T-helper 17 cell (primary cell): ENCODE measurements at places on chromosomes 16 and 17. TPM values are rescaled to one million over a fixed set of nuclear protein-coding genes. Genes with fewer than 3 reads are reported as not detected.

- no peak overlapping the region for H3K4me3 ChIP-seq
- DNase-seq = no peak
- no peaks in the 10 kb centered on the region for H3K36me3 ChIP-seq
- H3K27me3 ChIP-seq = no peaks in the 10 kb centered on the region
- H3K27ac ChIP-seq = no peak overlapping the region
- peaks cover 18% of the 10 kb centered on the region for H3K4me1 ChIP-seq
Measured at GRCh38 chr16:81511371-81511770, 66.8 kb downstream of the CMIP start.

GRCh38 chr17:43574348-43574747 is 28.2 kb upstream of the ETV4 start:
- H3K4me3 ChIP-seq = no peak overlapping the region
- no peak for DNase-seq
- H3K27ac ChIP-seq = no peak overlapping the region
- no peaks in the 10 kb centered on the region for H3K36me3 ChIP-seq

DNA sequence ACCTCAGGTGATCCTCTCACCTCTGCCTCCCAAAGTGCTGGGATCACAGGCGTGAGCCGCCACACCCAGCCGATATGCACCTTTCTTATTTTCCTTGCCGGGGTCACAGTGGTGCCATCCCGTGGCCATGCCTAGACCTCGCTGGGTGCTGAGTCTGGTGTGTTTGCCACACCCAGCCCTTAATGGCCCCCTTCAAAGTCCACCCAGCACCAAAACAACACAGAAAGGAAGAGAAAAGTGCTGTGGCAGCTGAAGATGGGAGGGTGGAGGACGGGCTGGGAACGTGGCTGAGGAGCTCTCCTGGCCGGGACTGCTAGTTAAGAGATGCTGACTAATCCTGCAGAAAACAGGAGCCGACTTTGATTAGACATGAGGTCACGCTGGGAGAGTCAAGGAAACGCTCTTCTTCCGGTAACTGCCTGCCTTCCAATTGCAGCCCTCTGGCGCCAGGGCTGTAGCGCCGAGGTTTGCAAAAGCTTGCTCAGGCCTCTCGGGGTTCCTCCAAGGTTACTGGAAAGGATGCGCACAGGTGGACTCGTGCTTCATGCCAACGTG is 10.9 kb downstream of the SLC43A2 start:
- no peaks in the 10 kb centered on the region for H3K27me3 ChIP-seq
- no peak overlapping the region for H3K4me3 ChIP-seq
- H3K4me1 ChIP-seq = peaks cover 3% of the 10 kb centered on the region
- H3K27ac ChIP-seq = no peak overlapping the region
- no peaks in the 10 kb centered on the region for H3K36me3 ChIP-seq
- no peak for DNase-seq

DNA sequence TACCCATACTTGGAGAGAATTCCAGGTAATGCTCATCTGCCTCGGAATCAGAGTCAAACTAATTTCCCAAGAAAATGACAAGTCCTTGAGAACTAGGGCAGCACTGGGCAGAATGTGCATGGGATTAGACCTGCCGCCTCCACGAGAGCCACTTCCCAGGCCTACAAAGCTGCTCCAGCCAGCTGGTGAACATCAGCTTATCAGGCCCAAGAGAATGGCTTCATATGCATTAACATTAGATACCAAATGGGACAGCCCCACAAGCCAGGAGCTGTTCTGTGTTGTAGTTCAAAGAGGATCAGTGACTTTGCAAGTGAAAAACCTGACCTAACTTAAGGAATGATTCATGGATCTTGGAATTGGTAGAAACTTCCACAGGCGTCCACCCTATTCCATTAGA is 203.3 kb downstream of the CYLD start:
- H3K36me3 ChIP-seq = no peaks in the 10 kb centered on the region
- no peak for DNase-seq
- H3K4me1 ChIP-seq = no peaks in the 10 kb centered on the region
- peaks cover 14% of the 10 kb centered on the region for H3K27me3 ChIP-seq

DNA sequence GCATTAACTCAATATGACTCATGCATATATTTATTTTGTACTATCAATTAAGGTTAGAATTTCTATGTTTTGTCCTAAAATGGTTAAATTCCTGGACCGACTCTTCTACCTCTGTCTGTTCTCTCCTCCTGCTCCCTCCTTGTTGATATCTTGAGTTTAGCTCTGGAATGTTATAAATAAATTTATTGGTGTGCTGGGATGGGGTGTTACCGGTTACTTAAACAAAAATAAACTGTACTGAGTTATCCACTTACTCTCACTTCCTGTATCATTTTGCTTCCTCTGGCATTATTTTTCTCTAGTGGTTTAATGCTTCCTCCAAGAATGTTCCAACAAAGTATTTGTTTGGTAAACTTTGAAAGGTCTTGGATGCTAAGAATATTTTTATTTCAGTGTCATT is 120.1 kb downstream of the ABCA8 start:
- no peak overlapping the region for H3K27ac ChIP-seq
- no peak for DNase-seq
- H3K4me1 ChIP-seq = no peaks in the 10 kb centered on the region
- H3K4me3 ChIP-seq = no peak overlapping the region

GRCh38 chr16:54344646-54345630 is 58.4 kb upstream of the IRX3 start:
- no peak overlapping the region for H3K27ac ChIP-seq
- no peak for DNase-seq
- peaks cover 41% of the 10 kb centered on the region for H3K27me3 ChIP-seq
- no peaks in the 10 kb centered on the region for H3K36me3 ChIP-seq
- H3K4me3 ChIP-seq = no peak overlapping the region

DNA sequence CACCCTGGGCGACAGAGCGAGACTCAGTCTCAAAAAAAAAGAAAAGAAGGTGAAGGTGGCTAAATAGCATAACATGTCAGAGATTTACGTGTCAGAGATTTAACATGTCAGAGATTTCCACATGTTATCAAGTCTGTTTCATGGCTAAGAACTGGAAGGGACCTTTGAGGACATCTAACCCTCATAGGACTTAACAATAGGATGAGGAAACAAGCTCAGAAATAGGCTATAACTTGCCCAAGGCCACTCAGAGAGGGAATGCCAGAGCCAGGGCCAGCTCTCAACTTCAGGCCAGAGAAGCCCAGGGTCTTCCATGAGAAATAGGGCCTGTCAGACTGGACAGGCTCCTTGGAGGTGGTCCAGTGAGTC is 26.8 kb upstream of the ZNF629 start:
- no peaks in the 10 kb centered on the region for H3K36me3 ChIP-seq
- DNase-seq = no peak
- peak overlapping the region; percentile 88 for H3K27ac ChIP-seq
- no peaks in the 10 kb centered on the region for H3K27me3 ChIP-seq

GRCh38 chr17:56894859-56895455 is 18.9 kb downstream of the TRIM25 start:
- no peaks in the 10 kb centered on the region for H3K27me3 ChIP-seq
- peak overlapping the region; percentile 60 for H3K27ac ChIP-seq
- no peak for DNase-seq
- H3K4me3 ChIP-seq = no peak overlapping the region

- no peak overlapping the region for H3K27ac ChIP-seq
- H3K36me3 ChIP-seq = no peaks in the 10 kb centered on the region
- peaks cover 17% of the 10 kb centered on the region for H3K27me3 ChIP-seq
- DNase-seq = no peak
Measured at GRCh38 chr17:43406676-43407645, 8.2 kb downstream of the ARL4D start.

DNA sequence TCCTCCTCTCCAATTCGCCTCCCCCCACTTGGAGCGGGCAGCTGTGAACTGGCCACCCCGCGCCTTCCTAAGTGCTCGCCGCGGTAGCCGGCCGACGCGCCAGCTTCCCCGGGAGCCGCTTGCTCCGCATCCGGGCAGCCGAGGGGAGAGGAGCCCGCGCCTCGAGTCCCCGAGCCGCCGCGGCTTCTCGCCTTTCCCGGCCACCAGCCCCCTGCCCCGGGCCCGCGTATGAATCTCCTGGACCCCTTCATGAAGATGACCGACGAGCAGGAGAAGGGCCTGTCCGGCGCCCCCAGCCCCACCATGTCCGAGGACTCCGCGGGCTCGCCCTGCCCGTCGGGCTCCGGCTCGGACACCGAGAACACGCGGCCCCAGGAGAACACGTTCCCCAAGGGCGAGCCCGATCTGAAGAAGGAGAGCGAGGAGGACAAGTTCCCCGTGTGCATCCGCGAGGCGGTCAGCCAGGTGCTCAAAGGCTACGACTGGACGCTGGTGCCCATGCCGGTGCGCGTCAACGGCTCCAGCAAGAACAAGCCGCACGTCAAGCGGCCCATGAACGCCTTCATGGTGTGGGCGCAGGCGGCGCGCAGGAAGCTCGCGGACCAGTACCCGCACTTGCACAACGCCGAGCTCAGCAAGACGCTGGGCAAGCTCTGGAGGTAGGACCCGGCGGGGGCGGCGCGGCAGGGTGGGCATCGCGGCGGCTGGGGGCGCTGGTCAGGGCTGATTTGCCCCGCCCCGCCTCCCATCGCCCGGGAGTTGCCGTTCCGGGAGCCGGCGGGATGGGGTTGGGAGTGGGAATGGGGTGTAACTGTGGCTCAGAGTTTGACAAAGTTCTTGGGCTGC is 567 bp downstream of the SOX9 start:
- peaks cover 10% of the 10 kb centered on the region for H3K36me3 ChIP-seq
- H3K27me3 ChIP-seq = peaks cover 58% of the 10 kb centered on the region
- H3K27ac ChIP-seq = no peak overlapping the region
- peak overlapping the region; percentile 58 for H3K4me3 ChIP-seq
- peaks cover 8% of the 10 kb centered on the region for H3K4me1 ChIP-seq

- H3K27me3 ChIP-seq = no peaks in the 10 kb centered on the region
- no peak for DNase-seq
- peak overlapping the region; percentile 9 for H3K4me3 ChIP-seq
- no peak overlapping the region for H3K27ac ChIP-seq
Measured at GRCh38 chr17:81453076-81453475, 57.8 kb downstream of the BAHCC1 start.

DNA sequence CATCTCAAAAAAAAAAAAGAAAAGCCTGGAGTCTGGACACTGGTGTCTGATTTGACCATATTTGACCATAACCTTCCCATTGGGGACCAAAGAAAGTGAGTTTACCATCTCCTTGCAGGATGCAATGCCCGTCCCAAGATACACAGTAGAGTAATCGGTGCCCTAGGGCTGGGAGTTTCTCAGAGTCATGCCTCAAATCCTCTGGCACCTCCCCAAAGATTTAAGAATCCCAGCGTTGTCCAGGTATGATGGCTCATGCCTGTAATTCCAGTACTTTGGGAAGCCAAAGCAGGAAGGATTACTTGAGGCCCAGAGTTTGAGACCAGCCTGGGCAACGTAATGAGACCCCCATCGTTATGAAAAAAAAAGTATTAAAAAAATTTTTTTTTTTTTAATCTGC is 5.0 kb downstream of the PITPNM3 start:
- DNase-seq = no peak
- peaks cover 25% of the 10 kb centered on the region for H3K27me3 ChIP-seq
- peaks cover 2% of the 10 kb centered on the region for H3K36me3 ChIP-seq
- H3K4me3 ChIP-seq = no peak overlapping the region
- H3K4me1 ChIP-seq = peaks cover 21% of the 10 kb centered on the region

DNA sequence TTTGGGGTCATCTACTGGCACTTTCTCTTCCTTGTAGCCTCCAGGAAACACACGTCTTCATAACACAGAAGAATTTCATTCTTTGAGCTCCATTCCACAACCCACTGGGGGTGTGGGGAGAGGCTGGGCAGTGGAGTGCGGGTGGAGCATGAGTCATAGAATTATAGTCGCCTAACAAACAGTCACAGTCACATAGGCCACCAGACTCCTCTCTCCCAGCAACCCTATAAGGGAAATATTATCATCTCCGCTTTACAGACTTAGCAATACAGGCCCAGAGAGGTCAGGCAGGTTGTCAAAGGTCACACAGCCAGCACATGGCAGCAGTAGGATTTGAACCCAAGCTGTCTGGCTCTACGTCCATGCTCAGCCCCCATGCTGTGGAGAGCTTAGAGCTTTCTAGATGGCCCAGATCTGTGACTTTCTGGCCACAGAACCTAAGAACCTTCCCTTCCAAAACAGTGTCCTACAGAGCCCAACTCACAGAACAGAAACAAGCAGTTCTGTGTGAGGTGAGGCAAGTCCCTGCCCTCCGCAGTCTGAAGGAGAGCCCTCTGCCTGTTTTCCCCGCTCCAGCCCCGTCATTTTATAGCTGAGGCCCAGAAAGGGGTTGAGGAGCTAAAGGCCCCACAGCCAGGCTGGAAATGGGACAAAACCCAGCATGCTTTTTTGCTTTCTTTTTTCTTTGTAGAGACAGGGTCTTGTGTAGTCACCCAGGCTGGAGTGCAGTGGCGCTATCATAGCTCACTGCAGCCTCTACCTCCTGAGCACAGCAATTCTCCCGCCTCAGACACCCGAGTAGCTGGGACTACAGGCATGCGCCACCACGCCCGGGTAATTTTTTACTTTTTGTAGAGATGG is 10.7 kb upstream of the LITAF start:
- no peaks in the 10 kb centered on the region for H3K27me3 ChIP-seq
- peak overlapping the region; percentile 32 for H3K27ac ChIP-seq
- peaks cover 5% of the 10 kb centered on the region for H3K4me1 ChIP-seq
- no peak overlapping the region for H3K4me3 ChIP-seq
- DNase-seq = no peak

DNA sequence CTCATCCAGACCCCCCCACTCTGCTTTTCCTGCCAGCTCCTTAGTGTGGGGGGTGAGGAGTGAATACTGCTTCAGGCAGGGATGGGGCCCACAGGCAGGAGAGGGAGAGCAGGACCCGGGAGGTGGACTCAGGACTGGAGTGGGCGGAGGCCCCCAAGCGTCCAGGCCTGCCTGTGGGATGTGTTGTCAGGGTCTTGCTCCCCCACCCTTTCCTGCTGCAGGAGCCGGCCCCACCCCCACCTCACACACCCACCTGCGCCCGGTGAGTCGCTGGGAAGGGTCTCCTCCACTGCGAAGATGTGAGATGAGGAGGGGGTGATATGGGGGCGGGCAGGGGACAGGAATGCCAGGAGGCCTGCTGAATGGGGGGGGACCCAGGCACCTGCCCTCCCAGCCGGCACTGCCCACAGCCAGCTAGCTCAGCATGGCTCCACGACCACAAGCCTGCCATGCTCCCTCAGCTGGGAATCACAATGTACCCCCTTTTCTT is 1.1 kb downstream of the FAM171A2 start:
- no peaks in the 10 kb centered on the region for H3K36me3 ChIP-seq
- H3K4me1 ChIP-seq = peaks cover 7% of the 10 kb centered on the region
- H3K27ac ChIP-seq = no peak overlapping the region
- peak overlapping the region; percentile 80 for H3K4me3 ChIP-seq

GRCh38 chr16:50360779-50361178 is 8.0 kb downstream of the BRD7 start:
- H3K4me3 ChIP-seq = no peak overlapping the region
- H3K27me3 ChIP-seq = no peaks in the 10 kb centered on the region
- DNase-seq = no peak
- H3K4me1 ChIP-seq = peaks cover 48% of the 10 kb centered on the region

Gene GUCY2D
- total RNA-seq = 0.08 TPM

Gene HSPB9
- total RNA-seq = not detected

Gene TNFRSF17
- 0.45 TPM for total RNA-seq

Gene CNGB1
- total RNA-seq = not detected

Gene UNKL
- total RNA-seq = 63.0 TPM

Gene SLC12A3
- total RNA-seq = not detected

Gene PDIA2
- total RNA-seq = 0.99 TPM

Gene KRTAP1-1
- total RNA-seq = not detected

Gene SPEM1
- not detected for total RNA-seq

Gene CMTM1
- 3.3 TPM for total RNA-seq

Gene C16orf90
- total RNA-seq = not detected
